ENCODE measurements at places on chromosomes 4 and X.
A peak's percentile ranks its signal among the peaks of the same experiment; 100 is the strongest.

- peak; percentile 67 for DNase-seq
Measured at GRCh38 chr4:6225469-6225868, 25.1 kb upstream of the JAKMIP1 start.

- no peak for DNase-seq
Measured at GRCh38 chr4:87005690-87006425, 71.0 kb downstream of the AFF1 start.

- DNase-seq, result no peak
Measured at GRCh38 chr4:5784960-5785611, 74.1 kb downstream of the EVC start.

DNA sequence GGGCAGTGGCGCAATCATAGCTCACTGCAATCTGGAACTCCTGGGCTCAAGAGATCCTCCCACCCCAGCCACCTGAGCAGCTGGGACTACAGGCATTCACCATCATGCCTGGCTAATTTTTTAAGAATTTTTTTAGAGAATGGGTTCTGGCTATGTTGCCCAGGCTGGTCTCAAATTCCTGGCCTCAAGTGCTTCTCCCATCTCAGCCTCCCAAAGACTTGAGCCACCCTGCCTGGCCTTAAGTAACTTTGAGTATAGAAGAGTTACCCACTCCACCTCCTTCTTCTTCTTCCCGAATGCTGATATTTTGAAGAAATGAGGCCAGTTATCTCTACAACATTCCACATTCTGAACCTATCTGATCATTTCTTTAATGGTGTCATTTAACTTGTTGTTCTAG is 72.4 kb upstream of the WWC2 start:
- DNase-seq, result no peak

DNA sequence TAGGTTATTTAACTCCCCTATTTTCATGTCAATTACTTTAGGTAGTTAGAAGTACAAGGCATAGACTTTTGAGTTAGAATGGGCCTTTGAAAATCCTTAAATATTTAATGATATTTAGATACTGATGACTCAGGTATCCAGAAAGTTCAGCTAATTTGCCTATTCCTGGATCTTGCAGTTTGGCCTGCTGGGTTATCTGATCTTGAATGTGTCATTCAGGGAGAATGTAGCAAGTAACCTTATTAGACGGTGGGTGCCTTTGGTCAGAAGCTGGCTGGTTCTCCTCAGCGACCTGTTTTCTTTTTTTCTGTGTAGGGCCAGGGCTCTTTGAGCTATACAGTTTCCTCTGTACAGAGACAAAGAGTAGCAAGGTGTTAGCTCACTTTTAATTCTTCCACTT is 42.0 kb downstream of the MTM1 start:
- no peak for DNase-seq

DNA sequence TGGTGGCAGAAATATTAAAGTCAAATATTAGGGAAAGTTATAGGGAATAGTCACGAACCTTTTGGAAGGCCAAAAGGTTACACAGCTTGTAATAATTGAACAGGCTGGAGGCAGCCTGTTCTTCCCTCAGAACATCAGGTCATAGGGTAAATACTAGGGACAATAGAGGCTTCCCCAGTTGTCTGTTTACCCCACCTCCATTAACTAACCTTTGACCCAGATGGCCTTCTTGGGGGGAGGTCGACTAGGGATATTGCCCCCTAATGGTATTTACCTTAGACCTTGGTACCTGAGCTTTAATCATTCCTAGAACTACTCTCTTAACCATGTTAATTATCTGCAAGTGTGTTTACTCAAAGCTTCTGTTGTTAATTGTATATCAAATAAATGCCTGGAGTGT is 26.0 kb downstream of the C4orf17 start:
- DNase-seq, result no peak

Data from endothelial cell (in vitro differentiated cells).